Sigmoid colon (tissue), 7 donors: ENCODE measurements at places on chromosomes 11 and 22. TPM values are rescaled to one million over a fixed set of nuclear protein-coding genes. Genes with fewer than 3 reads are reported as not detected.

GRCh38 chr11:93403930-93404329, 73.4 kb downstream of the DEUP1 start:
- H3K27me3 ChIP-seq, result no peaks in the 10 kb centered on the region
- no peaks in the 10 kb centered on the region for H3K4me1 ChIP-seq
- H3K4me3 ChIP-seq, result no peak overlapping the region
- DNase-seq, result no peak

- H3K4me1 ChIP-seq, result no peaks in the 10 kb centered on the region
- H3K36me3 ChIP-seq, result no peaks in the 10 kb centered on the region
- H3K4me3 ChIP-seq, result no peak overlapping the region
- no peak for DNase-seq
Observed at GRCh38 chr11:105740164-105740903, 130.5 kb downstream of the GRIA4 start.

GRCh38 chr11:107804971-107805370, 53.6 kb downstream of the SLC35F2 start:
- no peaks in the 10 kb centered on the region for H3K36me3 ChIP-seq
- H3K4me1 ChIP-seq, result no peaks in the 10 kb centered on the region
- H3K4me3 ChIP-seq, result no peak overlapping the region
- no peaks in the 10 kb centered on the region for H3K27me3 ChIP-seq

GRCh38 chr11:130141561-130142341, 17.8 kb upstream of the ST14 start:
- H3K27ac ChIP-seq, result no peak overlapping the region
- H3K27me3 ChIP-seq, result no peaks in the 10 kb centered on the region
- H3K36me3 ChIP-seq, result peaks cover 14% of the 10 kb centered on the region
- no peak overlapping the region for H3K4me3 ChIP-seq
- peaks cover 24% of the 10 kb centered on the region for H3K4me1 ChIP-seq
- no peak for DNase-seq

- H3K4me1 ChIP-seq, result peaks cover 17% of the 10 kb centered on the region
- no peaks in the 10 kb centered on the region for H3K36me3 ChIP-seq
- DNase-seq, result no peak
- no peak overlapping the region for H3K27ac ChIP-seq
Observed at GRCh38 chr11:95684701-95685100, 104.9 kb downstream of the FAM76B start.

DNA sequence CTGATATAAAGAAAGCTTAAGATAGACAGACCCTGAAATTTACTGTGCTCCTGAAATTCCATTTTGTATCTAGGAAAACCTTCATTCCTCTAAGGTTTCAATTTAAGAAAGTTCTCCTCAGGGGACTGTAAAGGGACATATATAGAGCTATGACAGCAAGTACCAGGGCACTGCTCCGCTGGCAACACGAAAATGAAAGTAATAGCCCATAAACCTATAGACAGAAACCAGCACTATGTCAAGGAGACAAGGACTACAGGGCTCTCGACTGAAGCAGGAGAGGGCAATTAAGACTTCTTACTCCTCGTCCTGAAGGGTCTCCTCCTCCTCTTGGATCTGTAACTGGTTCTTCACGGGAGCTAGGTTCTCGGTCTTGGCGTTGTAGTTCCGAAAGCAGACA, 6.9 kb downstream of the FEZ1 start:
- H3K36me3 ChIP-seq, result no peaks in the 10 kb centered on the region
- no peak overlapping the region for H3K27ac ChIP-seq
- no peak overlapping the region for H3K4me3 ChIP-seq
- no peaks in the 10 kb centered on the region for H3K4me1 ChIP-seq
- no peak for DNase-seq

DNA sequence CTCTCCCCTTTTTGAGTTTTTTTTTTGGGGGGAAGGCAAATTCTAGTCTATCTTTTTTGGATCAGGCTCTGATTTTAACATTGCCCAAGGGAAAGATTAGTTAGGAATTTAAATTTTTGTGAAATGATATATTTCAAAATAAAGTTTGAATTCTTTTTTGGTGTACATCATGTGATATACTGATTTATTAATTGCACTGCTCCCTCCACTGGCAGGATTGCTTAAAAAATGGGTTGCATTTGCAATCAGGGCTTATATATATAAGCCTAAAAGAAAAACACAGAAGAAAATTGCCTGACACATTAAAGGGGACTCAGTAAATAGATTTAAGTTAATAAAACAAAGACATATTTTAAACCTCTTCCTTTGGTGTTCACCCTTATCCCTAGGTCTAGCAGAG, 1.2 kb downstream of the DYNC2H1 start:
- H3K27me3 ChIP-seq, result no peaks in the 10 kb centered on the region
- H3K4me1 ChIP-seq, result peaks cover 23% of the 10 kb centered on the region
- no peaks in the 10 kb centered on the region for H3K36me3 ChIP-seq
- no peak overlapping the region for H3K27ac ChIP-seq
- DNase-seq, result no peak
- peak overlapping the region; percentile 67 for H3K4me3 ChIP-seq

RNF26 gene
- total RNA-seq, result 10.7 TPM

PDXP gene
- 11.5 TPM for total RNA-seq

SPDYC gene
- total RNA-seq, result not detected
